NCI-H1694 treated with DMSO at 0.1 percent for 48 hours (cell line): ENCODE measurements at places on chromosomes 12 and 14.

DNA sequence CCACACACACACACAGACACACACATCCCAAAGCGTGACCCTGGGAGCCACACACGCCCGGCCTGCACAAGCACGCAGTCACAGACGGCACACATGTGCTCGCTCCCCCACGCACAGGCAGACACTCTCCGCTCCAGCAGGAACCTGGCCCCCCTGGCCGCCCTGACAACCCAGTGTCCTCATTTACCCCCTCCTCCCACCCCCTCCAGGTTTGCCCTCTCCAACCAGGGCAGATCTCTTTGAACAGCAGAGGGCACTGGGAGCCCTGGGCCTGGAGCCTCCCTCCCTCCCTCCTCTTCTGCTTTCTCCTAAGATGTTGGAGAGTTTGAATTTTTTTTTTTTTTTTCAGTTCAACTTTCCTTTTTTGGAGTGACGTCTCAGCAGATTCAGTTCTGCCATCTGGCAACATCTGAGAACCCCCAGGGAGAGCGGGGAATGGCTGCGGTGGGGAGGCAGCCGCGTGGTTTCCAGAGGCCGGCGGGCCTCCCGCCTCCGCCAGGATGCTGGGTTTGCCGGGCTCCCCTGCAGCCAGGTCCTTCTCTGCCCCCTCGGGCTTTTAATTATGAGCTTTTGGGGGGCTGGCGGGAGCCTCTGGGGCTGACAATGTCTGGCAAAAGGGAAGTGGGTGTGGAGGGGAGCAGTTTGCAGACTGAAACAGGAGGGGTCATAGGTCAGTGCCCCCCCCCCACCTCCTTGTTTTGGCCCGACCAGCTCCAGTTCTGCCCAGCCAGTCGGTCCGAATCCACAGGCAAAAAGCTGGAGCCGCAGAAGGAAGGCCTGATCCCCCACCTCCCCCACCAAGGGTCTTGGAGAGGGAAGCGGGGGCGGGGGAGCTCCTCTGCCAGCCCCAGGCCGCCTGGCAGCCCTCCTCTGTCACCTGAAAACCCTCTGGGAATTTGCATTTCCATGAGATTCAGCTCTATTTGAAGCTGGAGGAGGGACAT is 1.3 kb upstream of the NCOR2 start:
- DNase-seq, result peak; percentile 83

- DNase-seq, result no peak
These were observed 152.3 kb downstream of the SUDS3 start for GRCh38 chr12:118528625-118529024.

GRCh38 chr12:10268037-10268436 is 39.6 kb upstream of the KLRD1 start:
- no peak for DNase-seq

DNA sequence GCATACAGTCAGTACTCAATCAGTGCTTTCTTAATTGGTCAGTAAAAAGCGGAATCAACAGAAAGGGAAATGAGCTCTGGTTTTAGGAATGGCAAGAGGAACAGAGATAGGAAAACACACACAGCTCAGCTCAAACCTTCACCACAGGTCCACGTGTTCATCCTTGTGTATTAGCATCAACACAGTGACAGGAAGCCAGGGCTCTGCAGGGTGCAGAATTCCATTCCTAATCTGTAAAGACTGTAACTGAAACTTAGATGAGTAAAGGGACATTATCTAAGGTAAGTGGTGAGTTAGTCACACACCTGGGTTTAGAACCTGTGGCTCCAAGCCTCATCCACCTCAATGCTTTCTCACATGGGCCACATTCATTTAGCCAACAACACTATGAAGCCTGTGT is 1242.2 kb upstream of the TMEM132C start:
- DNase-seq, result no peak

- no peak for DNase-seq
These were observed 82.4 kb upstream of the DIO3 start for GRCh38 chr14:101478796-101479410.

DNA sequence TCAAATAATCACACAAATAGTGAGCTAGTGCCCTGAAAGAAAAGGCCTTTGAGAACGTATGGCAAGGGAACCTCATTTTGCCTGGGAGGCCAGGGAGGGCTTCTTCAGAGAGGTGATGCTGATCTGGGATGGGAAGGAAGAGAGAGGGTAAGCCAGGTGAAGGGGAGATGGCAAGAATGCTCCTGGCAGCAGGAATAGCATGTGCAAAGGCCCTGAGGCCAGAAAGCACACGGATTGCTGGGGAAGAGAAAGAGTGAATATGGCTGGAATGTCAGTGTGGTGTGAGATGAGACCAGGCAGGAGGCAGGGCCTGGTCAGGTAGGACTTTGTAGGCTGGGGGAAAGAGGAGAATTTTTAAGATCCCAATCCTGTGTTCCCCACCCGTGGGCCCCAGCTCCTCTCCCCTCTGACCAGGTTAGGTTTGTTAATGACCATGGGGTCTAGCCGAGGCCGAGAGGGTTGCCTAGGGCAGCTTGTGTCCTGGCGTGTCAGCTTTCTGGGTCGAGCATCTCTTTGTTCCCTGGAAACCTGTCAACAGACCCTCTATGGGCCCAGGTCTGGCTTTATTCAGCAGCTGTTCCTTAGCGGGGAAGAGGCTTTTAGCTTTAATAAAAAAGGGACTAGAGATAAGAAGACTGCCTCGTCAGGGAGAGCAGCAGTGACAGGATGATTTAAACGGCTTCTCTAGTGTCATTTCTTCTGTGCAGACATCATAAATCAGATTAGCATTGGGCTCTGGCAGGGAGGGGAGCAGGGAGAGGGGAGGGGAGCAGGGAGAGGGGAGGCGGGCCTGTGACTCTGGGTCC is 123.4 kb downstream of the ADCK1 start:
- no peak for DNase-seq

- no peak for DNase-seq
These were observed 69.7 kb downstream of the WASHC3 start for GRCh38 chr12:101992091-101992490.

DNA sequence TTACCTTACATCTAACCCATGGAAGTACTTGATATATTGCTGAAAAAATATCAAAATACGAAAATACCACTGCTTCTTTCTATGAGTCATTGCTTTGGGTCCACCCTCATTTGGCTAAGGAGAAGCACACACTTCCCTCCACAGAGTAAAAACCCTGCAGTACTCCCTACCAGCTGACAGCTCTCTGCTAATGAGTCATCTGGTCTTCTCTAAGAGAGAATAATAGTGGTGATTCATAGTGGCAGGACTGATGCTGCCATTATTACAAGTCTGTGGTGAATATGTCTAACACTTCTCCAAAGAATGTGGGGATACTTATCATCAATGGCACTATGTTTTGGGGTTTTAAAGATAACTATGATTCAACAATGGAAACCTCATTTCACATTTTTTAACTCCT is 90.7 kb downstream of the PPFIA2 start:
- no peak for DNase-seq

DNA sequence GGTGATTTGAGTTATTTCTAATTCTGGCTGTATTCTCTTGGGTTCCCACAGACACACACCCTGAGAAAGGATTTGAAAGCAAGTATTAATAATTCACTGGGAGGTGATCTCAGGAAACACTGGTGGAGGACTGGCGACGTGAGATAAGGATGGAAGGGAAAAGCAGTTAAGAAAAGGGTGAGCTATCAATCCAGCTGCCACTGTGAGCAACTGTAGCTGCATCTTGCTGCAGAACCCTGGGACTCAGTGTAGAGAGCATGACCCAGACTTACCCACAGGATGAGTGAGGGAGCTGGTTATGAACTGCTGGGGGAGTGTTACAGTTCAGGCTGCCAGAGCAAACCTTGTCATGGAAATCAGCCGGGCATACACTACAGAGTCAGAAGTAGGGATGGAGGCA is 71.9 kb downstream of the RESF1 start:
- DNase-seq, result no peak

DNA sequence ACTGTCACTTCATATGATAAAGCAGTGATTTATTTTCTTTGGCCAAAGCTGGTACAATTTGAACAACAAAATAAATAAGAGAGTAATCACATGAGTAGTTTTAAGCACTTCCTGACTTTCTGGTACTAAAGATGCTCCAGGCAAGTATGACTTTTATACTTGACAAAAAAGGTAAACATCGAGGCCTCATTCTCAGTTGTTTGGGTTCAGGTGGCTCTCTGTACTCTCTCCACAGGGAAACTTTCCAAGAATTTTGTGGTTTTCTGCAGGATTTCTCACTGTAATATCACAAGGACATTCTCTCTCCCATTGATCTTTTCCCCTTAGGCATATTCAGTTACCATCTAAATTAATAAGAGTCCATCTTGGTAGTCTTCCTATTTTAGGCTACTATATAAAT is 26.6 kb upstream of the KCNC2 start:
- DNase-seq, result no peak

- no peak for DNase-seq
These were observed 2.1 kb upstream of the CDKN1B start for GRCh38 chr12:12715128-12715458.

DNA sequence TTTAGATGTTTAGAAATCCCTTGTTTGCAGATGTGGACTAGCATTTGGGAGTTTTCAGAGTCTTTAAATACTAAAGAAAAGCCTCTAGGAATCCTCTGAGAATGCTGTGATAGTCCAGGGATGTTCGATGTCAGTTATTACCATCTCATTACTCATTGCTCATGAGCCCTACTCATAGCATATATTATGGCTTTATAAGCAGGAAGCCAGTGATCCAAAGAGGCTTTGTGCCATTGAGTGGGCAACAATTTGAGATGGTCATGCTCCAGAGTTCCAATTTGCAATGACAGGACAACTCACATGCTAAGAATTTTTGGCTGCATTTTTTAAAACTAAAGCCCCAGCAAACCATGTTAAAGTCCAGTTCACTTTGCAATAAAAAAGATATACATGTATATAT is 163.0 kb downstream of the OTOGL start:
- no peak for DNase-seq

GRCh38 chr12:67269633-67270573 is 745 bp downstream of the CAND1 start:
- DNase-seq, result peak; percentile 0

DNA sequence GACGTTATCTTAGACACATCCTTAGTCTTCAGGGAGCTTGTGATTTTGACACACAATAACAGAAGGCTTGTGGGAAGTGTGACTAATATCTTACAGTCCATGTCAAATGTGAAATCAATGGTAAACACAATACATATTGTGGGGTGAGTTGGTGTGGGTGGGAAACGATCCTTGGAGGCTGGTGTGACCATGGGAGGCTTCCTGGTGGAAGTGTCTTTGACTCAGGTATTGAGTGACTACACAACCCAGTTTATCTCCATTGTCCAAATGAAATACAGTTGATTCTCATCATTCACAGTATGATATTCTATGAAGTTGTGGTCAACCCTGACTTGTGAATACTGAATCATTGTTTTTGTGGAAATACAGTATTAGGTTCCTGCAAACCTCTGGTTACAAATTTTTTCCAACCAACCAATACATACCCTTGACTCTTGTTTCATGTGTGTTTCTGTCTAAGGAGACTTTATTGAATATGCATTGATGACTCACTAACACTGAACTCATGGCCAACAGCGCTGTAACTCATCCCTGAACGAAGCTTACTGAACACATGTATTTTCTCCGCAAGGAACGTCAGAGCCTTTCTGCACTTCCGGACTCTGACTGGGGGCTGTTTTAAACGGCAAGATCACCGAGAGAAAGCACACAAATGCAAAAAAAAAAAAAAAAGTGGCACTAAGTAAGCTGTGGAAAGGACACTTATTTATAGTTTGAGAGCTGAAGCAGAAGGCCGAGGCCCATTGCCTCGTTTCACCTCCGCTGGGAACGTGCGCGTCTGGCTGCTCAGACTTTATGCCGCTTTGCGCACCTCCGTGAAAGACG is 59.0 kb downstream of the CLMN start:
- no peak for DNase-seq

- no peak for DNase-seq
These were observed 1.4 kb upstream of the ARHGDIB start for GRCh38 chr12:14962797-14963196.

GRCh38 chr14:28130610-28131284 is 635.8 kb upstream of the FOXG1 start:
- no peak for DNase-seq

DNA sequence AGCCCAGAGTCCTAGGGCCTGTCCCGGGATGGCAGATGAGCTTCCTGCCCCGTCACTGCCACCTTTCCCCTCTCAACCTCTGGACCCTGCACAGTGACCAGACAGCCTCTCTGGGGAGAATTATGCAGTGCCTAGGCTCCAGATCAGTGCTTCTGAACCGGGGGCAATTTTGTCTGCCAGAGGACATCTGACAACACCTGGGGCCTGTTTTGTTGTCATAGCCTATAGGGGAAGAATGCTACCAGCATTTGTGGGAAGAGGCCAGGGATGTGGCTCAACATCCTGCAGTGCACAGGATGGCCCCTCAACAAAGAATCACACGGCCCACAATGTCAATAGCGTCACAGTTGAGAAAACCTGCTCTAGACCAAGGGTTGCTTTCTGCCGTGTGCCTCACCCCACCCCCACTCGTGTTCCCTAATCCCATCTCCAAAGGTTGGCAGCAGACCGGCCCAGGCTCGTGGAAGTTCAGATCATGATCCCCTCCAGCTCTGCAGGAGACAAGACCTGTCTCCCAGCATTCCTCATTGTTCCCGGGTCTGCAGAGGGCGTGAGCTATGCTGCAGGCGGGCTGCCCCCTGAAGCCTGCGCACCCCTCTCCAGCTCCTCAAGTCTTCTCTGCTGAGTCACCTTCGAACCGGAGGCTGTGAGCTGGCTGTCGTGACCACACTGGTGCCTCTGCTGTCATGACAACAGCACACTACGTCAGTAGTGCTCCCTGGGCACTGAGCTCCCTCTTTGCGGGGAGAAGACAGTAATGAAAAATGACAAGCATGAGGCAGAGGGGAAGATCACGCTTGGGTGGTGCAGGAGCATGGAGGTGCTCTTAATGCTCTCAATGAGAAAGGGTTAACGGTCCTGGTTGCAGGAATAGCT is 2.0 kb upstream of the GAPDH start:
- DNase-seq, result peak; percentile 65
